ENCODE measurements at places on chromosomes 4 and X.

DNA sequence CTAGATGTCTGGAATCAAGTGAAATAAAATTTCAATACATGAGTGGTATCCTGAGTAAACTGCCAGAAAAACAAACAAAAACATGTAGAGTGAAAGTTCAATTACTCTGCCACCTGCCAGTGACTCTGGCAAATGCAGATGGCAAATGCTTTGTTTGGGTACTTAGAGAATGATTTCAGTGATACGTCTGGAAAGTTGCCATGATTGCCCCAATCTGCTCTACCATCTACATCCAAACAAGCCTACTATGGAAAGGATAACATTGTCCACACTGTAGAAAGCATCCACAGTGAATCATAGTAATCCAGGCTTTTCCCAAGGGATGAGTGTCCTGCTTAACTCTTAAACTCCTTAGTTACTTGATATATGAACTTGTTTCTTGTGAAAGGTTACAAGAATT, 3.4 kb downstream of the SPATA4 start:
- DNase-seq: peak; percentile 76

GRCh38 chr4:182627996-182628395, 289.2 kb downstream of the DCTD start:
- DNase-seq: no peak

GRCh38 chr4:161133586-161134276, 1030.1 kb downstream of the FSTL5 start:
- DNase-seq: peak; percentile 1

DNA sequence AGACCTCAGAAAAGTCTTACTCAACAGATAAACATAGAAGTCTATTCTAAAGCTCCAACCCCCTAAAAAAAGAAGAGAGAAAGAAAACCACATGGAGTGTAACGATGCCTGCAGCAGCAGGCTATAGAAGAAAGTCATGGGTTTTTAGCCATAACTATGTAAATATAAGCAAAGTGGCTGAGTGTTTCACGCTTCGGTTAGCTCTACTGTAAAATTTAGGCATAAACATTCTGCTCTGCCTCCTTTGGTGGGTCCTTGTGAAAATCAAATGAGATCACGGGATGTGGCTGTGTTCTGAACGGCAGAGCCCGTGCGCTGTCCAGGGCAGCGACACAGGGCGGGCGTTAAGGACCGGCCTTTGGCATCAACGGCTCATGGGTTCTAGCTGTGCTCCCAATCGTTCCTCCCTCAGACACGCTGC, 78.4 kb downstream of the IRF2 start:
- DNase-seq: no peak

- DNase-seq: no peak
These were observed 97.6 kb upstream of the NKX1-1 start for GRCh38 chr4:1503583-1504471.

DNA sequence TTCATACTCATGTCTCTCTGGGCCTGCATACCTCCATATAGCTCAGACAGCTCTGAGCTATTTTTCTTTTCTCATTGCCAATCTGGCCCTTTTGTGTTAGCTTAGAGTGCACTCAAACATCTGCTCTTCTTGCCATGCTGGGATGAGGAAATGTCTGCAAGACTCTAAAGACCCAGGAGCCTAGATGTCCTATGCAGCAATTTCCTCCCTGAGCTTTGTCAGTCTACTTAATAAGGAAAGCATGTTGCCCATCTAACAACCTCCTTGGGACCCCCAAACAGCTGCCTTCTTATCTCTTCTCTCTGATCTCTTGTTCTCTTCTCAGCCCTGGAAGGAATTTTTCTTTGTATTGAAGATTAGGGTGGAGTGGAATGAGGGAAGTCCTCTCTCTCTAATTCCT, 69.2 kb downstream of the UCHL1 start:
- no peak for DNase-seq

DNA sequence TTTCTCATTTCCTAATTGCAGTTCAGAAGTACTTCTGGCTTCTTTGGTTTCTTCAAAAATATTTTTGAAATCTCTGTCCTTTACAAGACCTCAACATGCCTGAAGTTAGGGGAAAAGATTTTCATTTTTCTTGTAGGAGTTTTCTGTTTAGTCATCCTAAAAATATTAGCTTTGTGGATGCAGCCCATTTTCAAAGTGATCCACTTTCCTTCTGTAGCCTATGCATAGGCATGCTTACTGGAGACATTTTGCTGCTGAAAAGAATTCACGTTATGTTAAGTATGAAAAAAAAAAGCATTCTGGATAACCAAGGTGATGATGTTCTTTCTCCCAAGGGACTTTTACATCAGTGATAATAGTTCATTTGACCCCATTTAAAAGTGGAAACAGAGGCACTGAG, 245.6 kb downstream of the THOC2 start:
- peak; percentile 68 for DNase-seq

DNA sequence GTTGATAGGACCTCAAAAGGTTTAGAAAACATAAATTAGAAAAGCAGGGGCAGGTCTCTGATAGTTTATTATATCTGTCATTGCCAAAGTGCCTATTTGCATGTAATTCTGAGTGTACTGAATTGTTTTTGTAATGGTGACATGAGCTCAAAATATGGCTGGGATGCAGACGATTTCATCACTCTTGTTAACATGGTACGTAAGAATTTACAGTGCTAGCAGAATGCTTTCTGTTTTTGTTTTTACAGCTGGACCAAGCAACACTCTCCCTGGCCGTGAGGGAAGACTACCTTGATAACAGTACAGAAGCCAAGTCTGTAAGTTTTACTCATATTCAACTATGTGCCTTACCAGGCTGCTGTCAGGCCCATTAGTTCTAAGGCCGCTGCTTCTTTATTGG, 58.1 kb downstream of the PHEX start:
- DNase-seq: peak; percentile 44

GRCh38 chrX:68697465-68698125, 50.1 kb downstream of the STARD8 start:
- DNase-seq: no peak

DNA sequence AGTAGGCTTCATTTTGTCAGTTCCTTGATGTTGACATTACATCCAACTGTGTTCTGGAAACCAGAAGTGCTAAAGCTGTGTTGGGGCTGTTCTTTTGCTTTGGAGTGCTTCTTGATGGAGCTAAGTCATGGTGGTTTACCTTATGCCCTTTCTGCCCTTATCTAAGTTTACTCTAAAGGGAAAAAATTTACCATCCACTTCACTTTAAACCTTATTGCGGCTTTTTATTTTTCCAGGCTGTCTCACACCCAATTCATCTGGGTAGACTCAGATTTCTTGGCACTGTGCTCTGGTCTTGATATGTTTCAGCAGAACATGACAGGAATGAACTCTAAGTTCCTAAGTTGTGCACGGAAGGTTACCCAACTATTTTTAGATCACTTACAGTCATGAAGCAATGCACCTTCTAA, 104.7 kb upstream of the TTC29 start:
- peak; percentile 57 for DNase-seq

DNA sequence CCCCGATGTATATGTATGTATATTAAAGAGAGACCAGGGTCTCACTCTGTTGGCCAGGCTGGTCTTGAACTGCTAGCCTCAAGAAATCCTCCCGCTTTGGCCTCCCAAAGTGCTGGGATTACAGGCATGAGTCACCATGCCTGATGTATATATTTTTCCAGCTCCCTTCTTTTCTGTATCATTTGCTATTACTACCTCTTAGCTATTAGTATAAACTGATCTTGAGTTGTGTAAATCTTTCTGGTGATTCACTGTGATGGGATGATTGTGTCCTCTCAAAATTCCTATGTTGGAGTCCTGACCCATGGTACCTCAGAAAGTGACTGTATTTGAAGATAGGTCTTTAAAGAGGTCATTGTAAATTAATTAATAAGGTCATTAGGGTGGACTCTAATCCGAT, 53.1 kb downstream of the HPRT1 start:
- peak; percentile 48 for DNase-seq

DNA sequence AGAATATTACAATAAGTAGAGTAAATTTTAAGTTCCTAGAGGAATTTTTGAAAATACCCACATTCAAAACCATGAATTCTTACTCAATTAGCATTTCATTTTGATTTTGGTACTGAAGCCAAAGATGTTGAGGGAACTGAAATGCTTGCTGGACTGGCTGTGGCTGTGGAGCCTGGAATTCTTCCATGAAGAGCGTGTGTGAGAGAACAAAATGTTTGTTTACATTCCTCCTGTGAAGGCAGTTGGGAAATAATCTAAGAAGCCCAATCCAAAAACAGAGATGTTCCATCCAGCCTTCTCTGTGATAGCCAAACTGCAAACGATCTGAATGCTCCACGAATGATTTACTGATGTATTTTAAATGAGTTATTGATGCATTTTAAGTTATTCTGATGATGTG, 3.8 kb upstream of the ADH1B start:
- DNase-seq: peak; percentile 31

- no peak for DNase-seq
These were observed 6.5 kb upstream of the JADE1 start for GRCh38 chr4:128802680-128803628.

DNA sequence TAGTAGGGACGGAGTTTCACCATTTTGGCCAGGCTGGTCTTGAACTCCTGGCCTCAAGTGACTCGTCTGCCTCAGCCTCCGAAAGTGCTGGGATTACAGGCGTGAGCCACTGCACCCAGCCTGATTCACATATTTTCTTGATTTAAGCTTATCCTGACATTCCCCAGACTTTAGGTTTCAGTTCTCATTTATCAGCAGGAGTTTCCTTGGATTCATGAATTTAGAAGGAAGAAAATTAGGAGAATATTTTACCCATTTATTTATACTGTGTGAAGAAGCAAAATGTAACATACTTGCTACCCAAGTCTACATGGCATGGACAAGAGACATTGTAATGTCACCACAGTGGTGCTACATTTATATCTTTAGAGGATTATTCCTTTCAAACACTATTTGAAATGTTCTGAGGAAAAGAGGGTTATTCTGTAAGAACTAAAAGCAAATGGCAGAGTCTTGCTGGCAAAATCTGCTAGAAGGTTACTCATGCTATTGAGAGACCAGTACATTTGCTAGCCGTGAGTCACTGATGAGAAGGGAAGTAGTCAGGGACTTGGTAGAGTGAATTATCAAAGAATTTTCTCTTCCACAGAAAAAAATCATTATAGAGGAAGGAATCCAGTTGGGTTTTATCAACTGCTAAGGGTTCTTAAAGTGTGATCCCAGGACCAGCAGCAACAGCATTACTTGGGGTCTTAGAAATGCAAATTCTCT, 26.1 kb upstream of the CFAP299 start:
- peak; percentile 96 for DNase-seq

Measured in fibroblast of skin of right biceps (primary cell).